ENCODE measurements at places on chromosomes 2 and 18.

GRCh38 chr18:57640749-57641148, 19.1 kb upstream of the NARS1 start:
- DNase-seq = no peak

- no peak for DNase-seq
Measured at GRCh38 chr18:9211955-9212354, 75.4 kb downstream of the ANKRD12 start.

DNA sequence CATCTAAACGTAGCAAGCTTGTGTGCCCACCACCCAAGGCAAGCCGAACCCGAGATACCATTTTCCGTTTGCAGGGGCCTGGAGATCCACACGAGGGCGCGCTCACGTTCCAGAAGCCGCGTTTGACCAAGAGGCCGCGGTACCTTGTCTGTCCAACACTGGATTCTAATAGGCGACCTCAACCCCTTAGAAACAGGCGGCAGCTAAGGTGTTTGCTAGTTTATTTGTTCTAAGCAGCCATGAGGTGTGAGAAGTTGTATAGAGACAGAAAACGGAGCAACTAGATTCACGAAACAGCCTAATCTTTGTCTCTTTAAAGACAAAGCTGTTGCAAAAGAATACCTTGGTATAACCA, 4.2 kb downstream of the HOXD11 start:
- DNase-seq = peak; percentile 66

GRCh38 chr2:33322612-33323011, 153.8 kb upstream of the RASGRP3 start:
- DNase-seq = no peak

GRCh38 chr18:59267503-59268126, 5.6 kb downstream of the RAX start:
- DNase-seq = no peak

- DNase-seq = no peak
Measured at GRCh38 chr2:1658394-1659151, 85.7 kb downstream of the PXDN start.

DNA sequence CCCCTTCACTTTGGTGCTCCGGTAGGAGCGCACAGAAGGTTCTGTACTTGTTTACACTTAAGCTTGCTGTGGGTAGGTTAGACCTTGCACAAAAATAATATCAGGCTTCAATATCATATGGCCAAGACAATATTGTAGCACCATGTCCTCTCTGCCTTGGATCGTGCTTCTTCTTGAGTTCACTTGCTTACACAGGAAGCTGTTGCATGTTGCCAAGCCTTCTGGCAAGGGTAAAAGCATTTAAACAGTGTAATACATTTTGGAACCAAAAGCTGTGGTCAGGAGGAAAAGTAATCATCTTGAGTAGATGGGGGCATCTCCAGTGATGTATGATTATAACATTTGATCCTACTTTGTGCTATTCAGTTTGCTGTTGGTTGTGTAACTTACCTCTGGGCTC, 197.5 kb downstream of the LTBP1 start:
- no peak for DNase-seq

DNA sequence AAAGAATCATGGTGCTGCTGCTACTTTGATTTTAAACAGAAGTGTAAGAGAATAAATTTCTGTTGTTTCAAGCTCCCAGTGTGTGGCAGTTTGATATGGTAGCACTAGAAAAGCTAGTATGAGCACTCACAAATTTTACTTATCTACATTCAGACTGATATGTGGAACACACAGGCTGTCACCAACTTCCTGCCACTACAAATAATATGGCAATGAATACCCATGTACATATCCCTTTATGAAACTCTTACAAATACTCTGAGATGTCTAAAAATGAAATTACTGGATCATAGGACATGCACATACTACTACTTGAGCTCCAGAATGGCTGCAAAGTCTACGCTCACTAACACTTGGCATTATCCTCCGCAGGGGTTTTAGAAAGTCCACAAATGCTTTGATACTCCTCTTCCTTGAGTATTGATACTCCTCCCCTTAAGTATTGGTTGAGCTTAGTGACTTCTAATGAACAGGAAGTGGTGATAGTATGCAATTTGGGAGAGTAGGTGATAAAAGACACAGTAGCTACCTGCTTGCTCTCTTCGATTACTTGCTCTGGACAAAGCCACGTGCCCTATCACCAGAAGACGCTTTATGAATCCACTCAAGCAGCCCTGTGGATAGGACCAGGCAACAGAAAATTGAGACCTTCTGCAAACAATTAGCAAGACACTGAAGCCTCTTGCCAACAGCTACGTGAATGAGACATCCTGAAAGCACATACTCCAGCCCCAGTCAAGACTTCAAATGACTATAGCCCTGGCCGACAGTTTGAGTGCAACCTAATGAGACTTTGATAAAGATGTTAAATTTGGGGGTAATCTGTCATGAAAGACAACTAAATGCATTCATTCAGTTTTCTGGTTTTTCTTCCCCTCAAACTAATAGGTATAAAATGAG, 35.4 kb downstream of the FBXO11 start:
- DNase-seq = no peak

- DNase-seq = no peak
Measured at GRCh38 chr2:187057466-187057865, 208.5 kb upstream of the ZSWIM2 start.

- no peak for DNase-seq
Measured at GRCh38 chr18:45156946-45157345, 458.3 kb upstream of the SLC14A2 start.

- DNase-seq = no peak
Measured at GRCh38 chr18:43158381-43158780, 42.9 kb upstream of the RIT2 start.

DNA sequence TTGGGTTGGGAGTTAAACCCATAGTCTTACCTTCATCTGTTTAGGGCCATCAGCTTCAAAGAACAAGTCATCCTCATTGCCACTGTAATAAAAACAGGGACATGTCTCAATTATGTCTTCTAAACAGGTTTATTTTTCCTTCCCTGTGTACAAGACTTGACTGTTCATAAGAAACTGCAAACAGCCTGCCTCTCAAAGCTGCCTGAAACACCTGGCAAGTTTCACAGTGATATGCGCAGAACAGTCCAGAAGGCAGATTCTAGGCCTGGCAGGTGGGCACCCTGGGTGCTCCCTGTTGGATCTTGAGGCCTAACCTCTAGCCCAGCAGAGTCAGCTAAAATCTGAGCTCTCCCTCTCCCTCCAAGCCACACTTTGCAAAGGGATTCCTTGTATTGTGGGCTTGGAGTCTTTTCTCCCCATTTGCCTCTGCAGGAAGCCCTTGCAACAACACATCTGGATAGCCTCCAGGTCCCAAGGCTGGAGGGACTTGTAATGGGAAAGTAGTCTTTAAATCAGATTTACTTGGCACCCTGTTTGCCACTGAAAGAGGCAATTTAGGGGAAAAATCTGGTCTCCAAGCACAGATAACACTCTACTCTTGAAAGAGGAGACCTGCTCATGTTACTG, 930 bp downstream of the IL1B start:
- DNase-seq = no peak

DNA sequence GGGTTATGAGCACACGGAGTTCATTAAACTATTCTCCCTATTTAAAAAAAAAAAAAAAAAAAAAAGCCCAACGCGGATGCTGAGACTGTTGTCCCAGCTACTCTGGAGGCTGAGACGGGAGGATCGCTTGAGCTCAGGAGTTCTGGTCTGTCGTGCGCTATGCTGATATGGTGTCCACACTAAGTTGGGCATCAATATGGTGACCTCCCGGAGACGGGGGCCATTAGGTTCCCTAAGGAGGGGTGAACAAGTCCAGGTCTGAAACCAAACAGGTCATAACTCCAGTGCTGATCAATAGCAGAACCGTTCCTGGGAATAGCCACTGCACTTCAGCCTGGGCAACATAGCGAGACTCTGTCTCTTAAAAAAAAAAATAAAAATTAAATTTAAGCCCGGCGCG, 12.9 kb upstream of the ANKRD53 start:
- DNase-seq = peak; percentile 45

DNA sequence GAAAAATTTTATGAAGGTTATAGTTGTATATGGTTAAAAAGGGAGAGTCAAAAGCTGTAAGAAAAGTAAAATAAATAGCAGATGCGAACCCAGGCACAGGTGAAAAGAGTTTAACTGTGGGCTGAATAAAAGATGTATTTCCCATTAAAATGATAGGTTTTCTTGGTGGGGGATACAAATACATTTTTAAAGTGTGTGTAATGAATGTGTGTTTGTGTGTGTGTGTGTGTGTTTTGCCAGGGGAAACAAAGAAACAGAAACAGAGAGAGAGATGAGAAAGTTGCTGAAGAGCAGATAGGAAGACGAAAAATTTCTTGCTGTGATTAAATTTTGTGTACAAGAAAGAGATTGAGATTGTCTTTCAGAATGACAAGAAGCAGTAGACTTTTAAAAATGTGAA, 12.1 kb downstream of the TFPI start:
- no peak for DNase-seq

GRCh38 chr2:235045336-235045972, 93.6 kb downstream of the SH3BP4 start:
- no peak for DNase-seq

DNA sequence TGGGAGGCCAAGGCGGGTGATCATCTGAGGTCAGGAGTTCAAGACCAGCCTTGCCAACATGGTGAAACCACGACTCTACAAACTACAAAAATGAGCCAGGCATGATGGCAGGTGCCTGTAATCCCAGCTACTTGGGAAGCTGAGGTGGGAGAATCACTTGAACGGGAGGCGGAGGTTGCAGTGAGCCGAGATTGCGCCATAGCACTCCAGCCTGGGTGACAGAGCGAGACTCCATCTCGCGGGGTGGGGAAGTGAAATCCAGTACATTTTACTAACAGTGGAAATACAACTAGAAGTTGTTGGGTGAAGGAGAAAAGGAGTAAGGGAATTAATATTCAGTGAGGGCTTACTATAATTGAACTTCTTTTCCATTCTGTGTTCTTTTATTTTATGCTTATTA, 13.2 kb upstream of the ENOSF1 start:
- DNase-seq = no peak

DNA sequence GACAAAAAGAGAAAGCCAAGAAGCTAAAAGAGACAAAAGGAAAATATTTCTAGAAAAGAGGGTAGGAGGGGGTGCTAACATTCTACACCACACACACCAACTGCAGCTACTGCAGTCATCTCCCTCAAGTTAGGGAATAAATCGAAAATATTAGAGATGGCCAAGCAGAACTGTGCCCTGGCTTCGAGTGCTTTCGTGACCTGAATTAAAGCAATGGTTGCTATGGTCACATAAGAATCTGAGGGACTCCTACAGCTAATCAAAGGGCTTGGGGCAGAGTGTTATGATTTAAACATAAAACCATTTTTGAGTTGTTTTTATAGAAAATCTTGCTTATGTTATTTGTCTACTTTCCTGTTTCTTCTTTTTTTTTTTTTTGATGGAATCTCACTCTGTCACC, 159.6 kb upstream of the HNRNPA3 start:
- no peak for DNase-seq

DNA sequence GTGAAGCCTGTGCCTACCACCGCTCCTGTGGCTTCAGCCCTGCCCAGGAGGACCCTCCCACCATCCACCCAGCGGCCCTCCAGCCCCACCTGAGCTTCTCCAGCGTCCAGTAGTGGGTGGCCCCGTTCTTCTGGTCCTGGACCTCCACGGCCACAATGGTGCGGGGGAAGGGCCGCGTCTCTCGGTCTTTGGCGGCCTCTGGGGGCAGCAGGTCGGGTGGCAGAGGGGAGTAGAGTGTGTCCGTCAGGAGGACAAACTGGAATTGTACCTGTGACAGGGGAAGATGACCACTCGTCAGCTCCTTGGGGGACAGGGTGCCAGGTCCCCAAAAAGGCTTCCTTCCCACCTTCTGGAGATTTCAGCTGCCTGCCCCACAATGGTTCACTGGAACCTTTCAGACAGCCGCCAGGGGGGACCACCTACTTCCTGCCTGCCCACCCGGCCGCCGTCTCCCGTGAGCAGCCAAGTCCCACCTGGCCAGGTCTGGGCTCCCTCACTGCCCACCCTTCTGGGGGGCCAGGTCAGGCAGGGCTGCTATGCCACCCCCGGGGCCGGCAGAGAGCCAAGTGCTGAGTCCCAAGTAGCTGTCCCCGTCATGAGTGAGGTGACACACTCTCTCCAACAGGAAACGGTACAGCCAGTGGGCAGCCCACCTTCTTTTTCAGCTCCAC, 59.3 kb downstream of the KIF1A start:
- DNase-seq = no peak

- DNase-seq = no peak
Measured at GRCh38 chr2:6975988-6976387, 58.8 kb downstream of the RNF144A start.

DNA sequence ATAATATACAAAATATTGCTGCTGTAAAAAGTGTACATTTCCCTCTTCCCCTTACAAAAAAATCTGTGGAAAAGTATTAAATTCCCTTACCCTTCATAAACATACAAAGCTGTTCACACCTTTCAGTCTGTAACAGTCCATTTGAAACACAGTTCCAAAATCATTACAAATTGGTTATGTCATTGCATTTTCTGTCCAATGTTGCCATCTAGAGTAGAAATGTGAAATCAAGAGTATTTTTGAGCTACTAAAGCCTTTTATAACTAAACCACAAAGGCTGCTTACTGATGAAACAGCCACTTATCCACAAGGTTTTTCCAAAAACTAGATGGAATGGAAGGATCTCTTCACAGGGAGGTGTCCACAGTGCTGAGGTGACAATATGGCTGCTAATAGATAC, 72.5 kb downstream of the SS18 start:
- DNase-seq = no peak

DNA sequence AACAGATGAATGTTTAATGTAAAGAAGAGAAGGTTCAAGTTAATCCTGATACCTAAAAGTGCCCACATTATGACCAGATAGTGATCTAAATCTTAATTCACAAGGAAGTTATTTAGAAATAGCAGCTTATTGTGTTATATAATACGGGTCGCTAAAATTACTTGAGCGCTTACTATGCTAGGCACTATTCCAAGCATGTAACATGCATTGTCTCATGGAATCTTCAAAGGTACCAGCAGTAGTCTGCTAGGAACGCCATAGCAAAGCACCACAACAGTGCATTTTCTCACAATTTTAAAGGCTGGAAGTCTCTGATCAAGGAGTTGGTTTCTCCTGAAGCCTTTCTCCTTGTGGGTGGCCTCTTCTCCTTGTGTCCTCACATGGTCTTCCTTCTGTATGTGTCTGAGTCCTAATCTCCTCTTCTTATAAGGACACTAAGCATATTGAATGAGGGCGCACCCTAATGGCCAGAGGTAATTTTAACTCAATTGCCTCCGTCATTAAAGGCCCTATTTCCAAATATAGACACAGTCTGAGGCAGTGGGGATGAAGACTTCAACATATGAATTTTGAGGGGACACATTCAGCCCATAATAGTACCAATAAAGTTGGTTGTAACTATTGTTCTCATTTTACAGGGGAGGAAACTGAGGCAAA, 118.4 kb downstream of the LRRC30 start:
- DNase-seq = no peak

GRCh38 chr2:224109751-224110150, 70.7 kb upstream of the SERPINE2 start:
- no peak for DNase-seq

GRCh38 chr2:146979746-146980145, 865.1 kb upstream of the ACVR2A start:
- DNase-seq = no peak

DNA sequence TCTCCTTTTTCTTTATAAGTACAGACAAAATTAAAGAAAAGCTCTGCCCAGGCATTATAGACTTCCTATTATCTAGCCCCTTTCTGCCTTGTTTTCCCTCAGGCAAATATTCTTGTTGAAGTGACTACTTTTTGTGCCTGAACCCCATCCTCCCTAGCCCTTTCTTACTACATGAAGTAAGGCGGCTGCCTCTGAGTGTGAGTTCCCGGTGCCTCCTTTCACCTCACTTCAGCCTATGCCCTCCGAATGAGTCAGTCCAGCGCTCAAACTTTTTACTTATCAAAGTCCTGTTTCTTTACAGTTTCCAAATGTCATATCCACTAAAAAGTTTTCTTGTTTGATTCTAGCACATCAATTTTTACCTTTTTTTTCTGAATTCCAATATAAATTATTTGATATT, 778.3 kb upstream of the NRXN1 start:
- no peak for DNase-seq
